ENCODE measurements at places on chromosomes 2 and 18.

GRCh38 chr18:48997985-48998831, 47.4 kb upstream of the SMAD7 start:
- H3K27ac ChIP-seq: no peak overlapping the region
- H3K4me1 ChIP-seq: peaks cover 16% of the 10 kb centered on the region
- H3K4me3 ChIP-seq: no peak overlapping the region
- H3K27me3 ChIP-seq: peaks cover 4% of the 10 kb centered on the region

DNA sequence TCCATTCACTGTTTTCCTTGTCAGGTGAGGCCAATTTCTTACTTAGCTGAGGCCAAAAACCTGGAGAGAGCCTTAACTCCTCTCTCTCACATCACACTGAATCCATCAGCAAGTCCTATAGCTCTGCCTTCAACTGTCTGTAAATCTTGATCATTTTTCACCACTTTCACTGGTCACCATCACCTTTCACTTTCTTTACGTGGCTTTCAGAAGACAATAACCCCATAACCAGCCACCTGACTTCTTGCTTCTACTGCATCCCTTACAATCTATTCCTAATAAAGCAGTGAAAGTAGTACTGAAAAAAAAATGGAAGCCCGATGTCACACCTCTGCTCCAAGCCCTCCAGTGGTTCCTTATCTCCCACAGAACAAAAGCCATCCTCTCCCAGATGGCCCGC, 7.7 kb downstream of the LOXL3 start:
- no peaks in the 10 kb centered on the region for H3K27me3 ChIP-seq
- no peak overlapping the region for H3K4me3 ChIP-seq
- DNase-seq: no peak
- no peaks in the 10 kb centered on the region for H3K36me3 ChIP-seq
- peaks cover 18% of the 10 kb centered on the region for H3K4me1 ChIP-seq

DNA sequence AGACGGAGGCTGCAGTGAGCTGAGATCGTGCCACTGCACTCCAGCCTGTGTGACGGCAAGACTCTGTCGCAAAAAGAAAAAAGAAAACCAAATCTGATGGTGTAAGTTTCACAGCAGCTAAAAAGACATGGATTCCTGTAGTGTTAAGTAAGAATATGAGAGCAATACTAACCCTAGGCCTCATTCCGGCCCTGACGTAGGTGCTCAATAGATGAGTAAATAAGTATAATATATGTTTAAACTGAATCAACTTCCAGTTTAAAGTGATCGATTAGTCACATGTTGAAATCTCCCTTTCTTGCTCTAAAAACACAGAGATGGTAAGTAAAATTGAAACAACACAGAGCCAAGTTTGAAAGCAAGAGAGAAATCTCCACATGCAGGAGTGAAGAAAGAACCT, 8.0 kb downstream of the ME2 start:
- no peak for DNase-seq
- H3K27me3 ChIP-seq: no peaks in the 10 kb centered on the region
- H3K4me3 ChIP-seq: no peak overlapping the region

DNA sequence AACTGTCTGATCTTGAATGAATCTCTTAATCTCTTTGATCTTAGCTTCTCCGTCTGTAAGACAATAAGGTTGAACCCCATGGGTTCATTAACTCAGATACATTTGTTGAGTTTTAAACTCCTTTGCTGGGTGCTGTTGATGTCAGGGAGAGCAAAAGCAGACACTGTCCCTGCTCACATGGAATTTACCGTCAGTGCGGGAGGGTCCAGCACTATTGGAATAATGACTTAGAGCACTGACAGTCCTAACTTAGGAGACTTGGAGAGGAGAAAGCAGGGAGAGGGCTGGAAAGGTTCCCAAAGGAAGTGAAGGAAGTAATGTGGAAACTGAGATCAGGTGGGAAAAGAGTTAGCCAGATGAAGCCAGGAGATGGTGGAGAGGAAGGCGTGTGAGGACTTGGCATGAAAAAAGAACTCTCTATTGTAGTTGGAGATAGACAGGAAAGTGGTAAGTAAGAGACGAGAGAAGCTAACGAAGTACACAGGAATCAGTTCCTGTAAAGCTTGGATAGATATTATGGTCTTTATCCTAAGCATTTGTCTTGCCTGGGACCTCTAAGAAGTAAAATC, 141.4 kb upstream of the SERTAD2 start:
- no peak overlapping the region for H3K4me3 ChIP-seq
- no peak overlapping the region for H3K27ac ChIP-seq
- no peaks in the 10 kb centered on the region for H3K36me3 ChIP-seq
- no peaks in the 10 kb centered on the region for H3K27me3 ChIP-seq

GRCh38 chr2:32363597-32363996, 6.8 kb downstream of the BIRC6 start:
- 0 out of 2 replicates have a peak, but pooled peaks cover 3% of the 10 kb centered on the region for H3K4me1 ChIP-seq
- H3K27me3 ChIP-seq: no peaks in the 10 kb centered on the region
- DNase-seq: no peak
- H3K36me3 ChIP-seq: peaks cover 31% of the 10 kb centered on the region
- no peak overlapping the region for H3K4me3 ChIP-seq
- H3K27ac ChIP-seq: no peak overlapping the region

DNA sequence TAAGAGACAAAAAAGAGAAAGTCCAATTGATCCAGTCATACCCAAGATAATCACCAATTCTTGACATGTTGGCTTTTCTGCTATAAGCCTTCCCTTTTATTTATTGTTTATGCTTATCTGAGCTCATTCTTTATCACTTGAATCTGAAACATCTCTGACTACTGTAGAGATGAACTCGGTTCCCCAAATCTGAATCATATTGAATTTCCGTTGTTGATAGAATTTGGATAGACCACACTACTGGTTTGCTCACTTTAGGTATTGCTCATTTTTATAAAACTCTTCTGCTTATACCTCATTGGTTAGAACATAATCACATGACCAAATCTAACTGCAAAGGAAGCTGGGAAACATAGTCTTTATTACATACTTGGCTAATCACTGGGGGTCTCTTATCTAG, 236.9 kb downstream of the TRIB2 start:
- H3K27ac ChIP-seq: no peak overlapping the region
- H3K4me1 ChIP-seq: no peaks in the 10 kb centered on the region
- no peak for DNase-seq
- no peaks in the 10 kb centered on the region for H3K36me3 ChIP-seq
- H3K27me3 ChIP-seq: no peaks in the 10 kb centered on the region

DNA sequence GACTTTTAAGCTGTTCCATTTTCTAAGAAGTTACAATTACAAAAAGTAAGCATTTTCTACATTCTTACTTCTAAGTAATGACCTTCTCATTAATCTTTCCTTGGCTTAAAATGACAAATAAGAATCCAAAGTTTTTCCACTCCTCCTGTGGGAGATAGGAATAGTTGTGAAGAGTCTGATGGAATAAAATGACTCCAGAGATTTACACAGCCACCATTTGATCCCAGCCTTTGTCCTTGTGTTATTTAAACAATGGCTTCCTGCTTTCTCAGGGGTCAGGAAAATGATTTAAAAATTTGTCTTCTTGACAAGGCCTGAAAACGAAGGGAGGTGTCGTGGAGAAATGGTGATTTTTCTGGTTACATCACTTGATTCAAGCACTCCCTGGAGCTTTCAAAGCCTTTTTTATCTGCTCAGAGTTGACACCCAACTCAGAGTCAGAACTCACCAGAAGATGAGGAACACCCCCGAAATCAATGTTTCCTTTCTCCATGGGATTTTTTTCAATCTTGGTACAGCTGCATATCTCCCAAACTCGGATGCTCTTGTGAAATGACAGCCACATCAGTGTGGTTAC, 106.5 kb downstream of the GALNT3 start:
- no peaks in the 10 kb centered on the region for H3K4me1 ChIP-seq
- no peaks in the 10 kb centered on the region for H3K36me3 ChIP-seq
- no peak overlapping the region for H3K27ac ChIP-seq
- no peak for DNase-seq
- H3K27me3 ChIP-seq: no peaks in the 10 kb centered on the region

- no peaks in the 10 kb centered on the region for H3K36me3 ChIP-seq
- no peaks in the 10 kb centered on the region for H3K4me1 ChIP-seq
- no peak for DNase-seq
These were observed 266.5 kb upstream of the SPOPL start for GRCh38 chr2:138235041-138235440.

GRCh38 chr2:25654801-25655200, 18.6 kb downstream of the DTNB start:
- H3K4me3 ChIP-seq: no peak overlapping the region
- H3K27me3 ChIP-seq: peaks cover 12% of the 10 kb centered on the region
- no peak for DNase-seq
- H3K4me1 ChIP-seq: no peaks in the 10 kb centered on the region
- no peak overlapping the region for H3K27ac ChIP-seq

GRCh38 chr2:42096869-42097591, 49.2 kb downstream of the PKDCC start:
- H3K27me3 ChIP-seq: no peaks in the 10 kb centered on the region
- DNase-seq: no peak
- H3K36me3 ChIP-seq: no peaks in the 10 kb centered on the region

DNA sequence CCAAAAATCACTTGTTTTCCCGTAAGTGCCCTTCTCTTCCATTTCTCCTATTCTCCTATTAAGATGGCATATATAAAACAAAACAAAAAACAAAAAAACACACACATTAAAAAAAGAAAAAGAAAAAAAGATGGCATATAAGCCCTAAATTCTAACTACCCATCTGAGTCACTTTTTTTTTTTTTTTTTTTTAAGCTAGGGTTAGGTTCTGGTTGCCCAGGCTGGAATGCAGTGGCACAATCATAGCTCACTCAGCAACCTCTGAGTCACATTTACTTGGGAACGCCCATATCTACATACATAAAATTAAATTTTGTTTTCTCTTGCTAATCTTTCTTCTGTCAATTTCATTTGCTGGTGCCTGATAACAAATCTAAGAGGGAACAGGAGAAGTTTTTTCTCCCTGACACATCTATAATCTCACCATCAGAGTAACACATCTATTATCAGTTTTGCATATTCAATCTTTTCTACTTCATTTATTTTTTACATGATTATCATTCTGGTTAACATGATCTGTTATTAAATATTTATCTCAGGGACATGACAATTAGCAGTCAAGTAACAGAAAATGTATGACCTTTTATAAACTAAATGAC, 52.1 kb downstream of the EEF1B2 start:
- no peaks in the 10 kb centered on the region for H3K36me3 ChIP-seq
- no peak overlapping the region for H3K27ac ChIP-seq
- no peak overlapping the region for H3K4me3 ChIP-seq
- H3K4me1 ChIP-seq: no peaks in the 10 kb centered on the region
- DNase-seq: no peak

DNA sequence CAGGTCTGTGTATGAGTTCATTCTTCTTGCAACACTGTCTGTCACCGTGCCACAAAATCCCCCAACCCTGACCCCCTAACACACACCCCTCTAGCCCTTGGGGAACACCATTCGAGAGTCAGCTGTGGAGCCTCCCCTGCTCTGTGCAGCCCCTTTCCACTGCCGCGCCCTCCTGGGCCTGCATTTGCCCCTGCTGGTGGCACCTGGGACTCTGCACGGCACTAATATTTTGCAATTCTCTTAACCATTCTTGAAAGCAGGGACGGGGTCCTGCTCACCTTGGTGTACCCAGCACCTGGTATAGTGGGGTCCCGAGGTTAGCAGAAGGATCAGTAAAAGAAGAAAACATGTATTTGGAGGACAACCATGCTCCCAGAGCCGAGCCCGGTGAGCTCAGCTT, 124.0 kb downstream of the HDAC4 start:
- DNase-seq: no peak
- H3K27ac ChIP-seq: peak overlapping the region; percentile 97
- H3K27me3 ChIP-seq: no peaks in the 10 kb centered on the region
- peaks cover 64% of the 10 kb centered on the region for H3K4me1 ChIP-seq
- no peaks in the 10 kb centered on the region for H3K36me3 ChIP-seq

GRCh38 chr2:175463589-175464310, 282.2 kb upstream of the ATP5MC3 start:
- no peak for DNase-seq
- H3K36me3 ChIP-seq: no peaks in the 10 kb centered on the region

- no peaks in the 10 kb centered on the region for H3K36me3 ChIP-seq
- H3K27ac ChIP-seq: no peak overlapping the region
- no peaks in the 10 kb centered on the region for H3K4me1 ChIP-seq
- H3K27me3 ChIP-seq: no peaks in the 10 kb centered on the region
These were observed 315.9 kb upstream of the ZEB2 start for GRCh38 chr2:144835634-144836350.

DNA sequence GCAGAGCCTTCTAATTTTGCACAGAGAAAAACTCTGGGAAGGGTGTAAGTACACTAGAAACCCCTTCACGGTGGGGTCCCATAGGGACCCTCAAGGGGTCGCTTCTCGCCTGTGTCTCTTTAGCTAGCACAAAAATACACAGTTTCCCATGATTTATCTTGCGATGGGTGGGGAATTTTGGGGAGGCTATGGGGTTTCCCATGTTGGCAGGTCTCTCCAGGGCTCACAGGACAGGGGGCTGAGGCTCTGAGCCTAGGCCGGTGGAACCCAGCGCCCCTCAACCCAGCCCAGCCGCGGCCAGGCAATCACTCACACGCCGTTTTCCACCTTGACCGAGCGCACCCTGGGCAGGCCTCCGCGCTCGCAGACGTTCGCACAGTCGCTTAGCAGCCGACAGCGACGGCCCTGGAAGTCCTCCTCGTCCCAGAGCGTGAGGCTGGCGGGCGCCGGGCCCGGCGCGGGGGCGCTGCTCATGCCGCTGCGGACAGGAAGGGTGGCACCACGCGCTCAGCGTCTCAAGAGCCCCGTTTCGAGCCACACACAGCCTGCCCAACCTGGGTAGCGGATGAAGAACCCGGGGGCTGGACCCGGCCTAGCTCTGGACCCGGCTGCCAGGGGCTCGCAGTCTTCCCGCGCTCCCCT, 398 bp downstream of the CRYBA2 start:
- no peaks in the 10 kb centered on the region for H3K27me3 ChIP-seq
- H3K4me1 ChIP-seq: peaks cover 24% of the 10 kb centered on the region
- DNase-seq: no peak
- no peak overlapping the region for H3K4me3 ChIP-seq
- H3K36me3 ChIP-seq: no peaks in the 10 kb centered on the region

- H3K27me3 ChIP-seq: no peaks in the 10 kb centered on the region
- DNase-seq: no peak
- no peak overlapping the region for H3K27ac ChIP-seq
These were observed 45.4 kb downstream of the M1AP start for GRCh38 chr2:74602586-74603281.

DNA sequence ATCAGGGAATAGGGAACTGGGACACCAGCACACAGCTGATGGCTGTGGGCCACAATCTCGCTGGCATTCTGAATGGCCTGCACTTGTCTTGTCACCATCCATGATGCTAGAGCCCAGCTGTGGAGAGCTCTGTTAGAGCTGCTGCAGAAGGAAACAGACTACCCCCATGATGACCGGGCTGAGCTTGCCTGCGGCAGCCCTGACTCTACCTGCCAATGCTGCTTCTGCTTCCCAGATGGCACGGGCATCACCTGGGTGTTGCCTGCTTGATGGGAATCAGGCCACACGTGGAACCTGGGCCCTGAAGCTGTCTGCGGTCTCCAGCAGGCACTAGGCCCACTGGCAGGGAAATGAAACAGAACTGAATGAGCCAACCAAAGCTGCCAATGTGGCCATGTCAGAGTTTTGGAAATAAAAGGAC, 11.2 kb upstream of the DAW1 start:
- H3K4me1 ChIP-seq: no peaks in the 10 kb centered on the region
- no peak for DNase-seq
- H3K4me3 ChIP-seq: no peak overlapping the region
- H3K36me3 ChIP-seq: no peaks in the 10 kb centered on the region

GRCh38 chr18:9126337-9126736, 10.2 kb upstream of the ANKRD12 start:
- H3K4me1 ChIP-seq: no peaks in the 10 kb centered on the region
- no peak overlapping the region for H3K27ac ChIP-seq
- peaks cover 95% of the 10 kb centered on the region for H3K36me3 ChIP-seq
- H3K27me3 ChIP-seq: no peaks in the 10 kb centered on the region

- DNase-seq: no peak
- no peak overlapping the region for H3K4me3 ChIP-seq
- H3K4me1 ChIP-seq: no peaks in the 10 kb centered on the region
- peaks cover 65% of the 10 kb centered on the region for H3K27me3 ChIP-seq
These were observed 188.0 kb upstream of the GLI2 start for GRCh38 chr2:120547662-120548061.
